ENCODE measurements at places on chromosomes 2 and 18.

- DNase-seq: no peak
Measured at GRCh38 chr18:26480897-26481795, 67.2 kb downstream of the KCTD1 start.

- no peak for DNase-seq
Measured at GRCh38 chr18:23405636-23406035, 47.5 kb upstream of the RIOK3 start.

- no peak for DNase-seq
Measured at GRCh38 chr2:77008853-77009252, 513.3 kb downstream of the LRRTM4 start.

GRCh38 chr2:111071600-111072171, 49.0 kb upstream of the BCL2L11 start:
- DNase-seq: no peak

- no peak for DNase-seq
Measured at GRCh38 chr18:12048827-12049175, 44.8 kb upstream of the ANKRD62 start.

DNA sequence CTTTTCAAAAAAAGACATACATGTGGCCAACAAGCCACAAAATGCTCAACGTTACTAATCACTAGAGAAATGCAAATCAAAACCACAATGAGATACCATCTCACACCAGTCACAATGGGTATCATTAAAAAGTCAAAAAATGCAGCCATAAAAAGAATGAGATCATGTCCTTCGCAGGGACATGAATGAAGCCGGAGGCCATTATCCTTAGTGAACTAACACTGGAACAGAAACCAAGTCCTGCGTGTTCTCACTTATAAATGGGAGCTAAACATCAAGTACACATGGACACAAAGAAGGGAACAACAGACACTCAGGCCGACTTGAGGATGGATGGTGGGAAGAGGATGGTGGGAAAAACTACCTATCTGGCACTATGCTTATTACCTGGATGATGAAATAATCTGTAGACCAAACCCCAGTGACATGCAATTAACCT, 17.8 kb upstream of the ATL2 start:
- no peak for DNase-seq

DNA sequence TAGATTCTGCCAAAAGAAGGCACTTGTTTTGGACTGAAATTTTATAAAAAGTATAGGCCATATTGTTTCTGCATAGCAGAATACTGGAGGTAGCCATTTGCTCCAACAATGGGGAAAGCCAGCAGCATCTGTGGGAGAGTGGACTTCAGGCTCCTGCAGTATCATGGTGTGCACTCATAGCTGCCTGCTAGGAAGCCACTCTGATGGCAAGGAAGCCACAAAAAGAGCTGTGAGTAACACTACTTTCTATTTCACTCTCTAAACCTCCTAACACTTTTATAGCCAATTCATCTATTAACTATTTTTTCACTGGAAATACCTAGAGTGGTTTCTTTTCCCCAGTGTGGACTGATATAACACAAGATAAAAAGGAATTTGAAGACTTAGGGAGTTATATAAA, 144.4 kb upstream of the KCNJ3 start:
- no peak for DNase-seq

GRCh38 chr2:65856928-65857327, 424.5 kb upstream of the SPRED2 start:
- no peak for DNase-seq

GRCh38 chr18:31104444-31104843, 2.2 kb upstream of the DSC2 start:
- no peak for DNase-seq

DNA sequence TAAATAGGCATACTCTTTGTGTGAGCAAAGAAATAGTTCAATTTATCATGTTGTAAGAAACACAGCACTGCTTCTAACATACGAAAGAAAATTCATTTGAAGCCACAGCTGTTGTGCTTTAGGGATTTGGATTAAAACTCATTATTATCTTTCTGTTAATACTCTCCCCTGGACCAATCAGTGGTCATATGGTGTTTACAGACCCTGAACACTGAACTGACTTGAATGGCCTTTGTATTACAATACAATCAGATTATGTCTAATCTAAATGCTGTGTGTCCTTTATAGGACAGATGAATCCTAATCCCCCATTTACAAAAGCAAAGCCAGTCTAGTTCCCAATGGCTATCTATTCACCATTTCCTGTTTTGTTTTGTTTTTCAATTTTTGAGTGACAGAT, 36.5 kb downstream of the ZNF385B start:
- DNase-seq: no peak

DNA sequence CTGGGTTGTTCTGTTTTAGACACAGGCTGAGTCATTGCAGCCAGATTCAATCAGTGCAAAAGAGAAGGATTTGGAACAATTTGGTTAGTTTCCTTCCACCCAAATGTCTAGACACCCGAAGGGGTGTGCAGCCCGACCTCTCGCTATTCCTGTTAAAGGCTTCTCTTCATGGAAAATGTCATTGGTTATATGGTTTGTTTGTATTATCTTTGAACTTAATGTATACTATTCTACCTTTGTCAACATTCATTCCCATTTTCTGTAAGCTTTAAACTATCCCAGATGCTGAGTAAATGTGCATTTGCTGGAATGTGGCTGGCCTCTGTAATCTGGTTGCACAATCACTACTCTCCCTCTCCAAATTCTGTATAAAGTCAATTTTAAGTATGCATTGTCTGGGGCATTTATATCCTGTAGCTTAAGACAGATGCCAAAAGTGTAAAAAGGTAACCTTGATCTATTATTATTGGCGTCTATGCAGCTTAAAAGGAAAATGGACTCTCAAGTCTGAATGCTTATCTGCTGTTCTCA, 80.4 kb upstream of the RND3 start:
- no peak for DNase-seq

- no peak for DNase-seq
Measured at GRCh38 chr2:27461118-27461517, 18.9 kb downstream of the KRTCAP3 start.

DNA sequence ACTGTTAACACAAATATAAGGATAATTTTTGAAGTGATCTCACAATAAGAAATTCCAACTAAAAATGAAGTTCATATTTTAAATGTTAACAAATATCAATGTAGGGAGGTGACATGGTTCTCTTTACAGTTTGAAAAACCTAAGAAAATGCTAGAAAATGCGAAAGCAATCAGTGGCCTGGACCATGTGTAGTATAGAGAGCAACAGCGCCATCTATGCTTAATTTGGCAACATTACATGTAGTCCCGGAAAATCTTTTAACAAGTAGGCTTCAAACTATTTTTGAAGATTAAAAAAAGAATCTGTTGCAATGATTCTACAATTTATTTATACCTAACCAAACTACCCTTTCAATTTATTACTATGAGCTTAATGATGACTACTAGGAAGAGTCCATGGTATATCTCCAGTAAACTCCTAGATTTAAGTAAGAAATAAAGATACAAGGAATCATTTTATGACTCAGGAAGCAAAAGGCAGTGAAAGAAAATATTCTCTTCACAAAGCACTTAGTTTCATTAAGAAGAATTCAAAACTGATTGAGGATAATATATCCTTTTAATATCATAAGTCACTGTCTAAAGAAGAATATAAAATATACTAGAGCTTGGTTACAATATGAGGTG, 33.3 kb downstream of the NDUFA10 start:
- no peak for DNase-seq

DNA sequence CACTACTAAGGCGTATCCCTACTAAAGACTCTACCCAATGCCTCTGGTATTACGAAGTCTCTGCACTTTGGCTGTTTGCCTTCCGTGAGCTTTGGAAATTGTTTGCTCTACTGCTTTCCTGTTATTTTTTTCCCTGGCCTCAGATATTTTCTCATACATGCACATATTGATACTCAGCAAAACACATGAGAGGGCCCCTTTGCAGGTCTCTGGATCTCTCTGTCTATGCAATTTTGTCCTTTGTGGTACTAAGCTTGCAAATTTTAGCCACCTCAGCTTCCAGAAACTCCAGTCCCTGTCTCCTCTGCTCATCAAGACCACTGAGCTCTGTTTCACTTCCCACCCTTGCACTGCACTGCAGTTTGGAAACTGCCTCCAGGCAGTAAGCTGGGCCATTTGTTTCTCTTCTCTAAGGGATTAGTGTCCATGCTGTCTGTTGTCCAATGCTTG, 46.6 kb downstream of the TAF1B start:
- no peak for DNase-seq

DNA sequence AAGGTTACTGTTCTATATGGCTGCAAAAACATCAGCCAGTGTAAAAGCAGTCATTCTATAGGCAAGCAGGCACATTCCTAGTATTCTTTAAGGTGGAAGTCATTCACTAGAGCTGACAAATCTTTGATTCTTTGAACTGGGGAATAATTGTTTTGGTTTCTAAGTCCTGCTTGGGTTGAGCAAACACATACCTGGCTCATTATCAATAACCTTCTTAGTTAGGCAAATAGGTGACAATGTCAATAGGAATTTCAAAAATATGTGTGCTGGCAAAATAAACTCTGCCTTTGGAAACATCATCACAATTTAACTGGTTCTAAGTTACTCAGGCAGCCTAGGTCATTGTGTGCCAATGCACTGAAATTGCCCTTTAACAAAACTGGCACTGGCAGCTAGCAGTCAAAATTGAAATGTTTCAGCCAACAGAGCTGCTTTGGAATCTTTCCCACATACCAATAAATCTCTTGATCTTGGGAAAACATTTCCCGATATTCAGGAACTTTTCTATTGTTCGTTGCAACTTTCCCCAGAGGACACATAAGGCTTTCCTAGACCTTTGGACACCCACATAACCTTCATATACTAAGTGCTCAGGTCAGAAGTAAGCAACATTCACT, 402.0 kb upstream of the MMADHC start:
- DNase-seq: no peak

DNA sequence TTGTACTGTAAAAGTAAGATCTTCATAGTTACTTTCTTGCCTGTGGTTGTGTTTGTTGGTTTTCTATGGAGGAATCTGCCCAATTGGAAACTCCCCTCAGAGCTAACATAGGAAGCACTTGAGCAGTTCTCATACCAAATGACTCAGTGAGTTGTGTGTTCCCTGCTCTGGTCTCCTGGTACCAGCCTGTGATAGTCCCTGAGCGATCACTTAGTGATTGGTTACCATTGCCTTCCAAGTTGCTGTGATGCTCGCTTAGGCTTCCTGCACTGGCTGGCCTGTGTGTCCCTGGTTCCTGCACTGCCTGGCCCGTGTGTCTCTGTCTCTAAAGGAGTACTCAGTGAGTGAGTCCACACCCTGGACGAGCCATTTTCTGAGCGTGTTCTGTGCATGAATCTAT, 133.0 kb downstream of the MAP4K4 start:
- DNase-seq: no peak

DNA sequence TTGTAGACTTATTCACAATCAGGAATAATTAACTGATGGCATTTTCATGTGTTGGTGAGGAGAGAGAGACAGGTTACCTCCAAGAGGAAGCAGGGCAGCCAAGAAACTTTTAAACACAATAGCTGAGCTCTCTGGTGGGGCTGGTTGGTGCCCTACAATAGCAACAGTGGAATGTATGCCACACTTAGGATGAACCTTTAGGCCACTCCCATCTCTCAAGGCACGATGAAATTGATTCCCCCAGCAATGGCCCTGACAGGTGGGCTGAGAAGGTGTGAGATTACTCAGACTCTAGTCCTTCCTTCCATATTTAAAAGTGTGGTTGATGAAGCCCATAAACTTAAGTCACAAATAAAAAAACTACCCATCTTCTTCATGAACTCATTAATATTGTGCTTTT, 219.4 kb upstream of the CYRIA start:
- DNase-seq: no peak

- DNase-seq: no peak
Measured at GRCh38 chr2:217220228-217221013, 360.6 kb upstream of the TNP1 start.

DNA sequence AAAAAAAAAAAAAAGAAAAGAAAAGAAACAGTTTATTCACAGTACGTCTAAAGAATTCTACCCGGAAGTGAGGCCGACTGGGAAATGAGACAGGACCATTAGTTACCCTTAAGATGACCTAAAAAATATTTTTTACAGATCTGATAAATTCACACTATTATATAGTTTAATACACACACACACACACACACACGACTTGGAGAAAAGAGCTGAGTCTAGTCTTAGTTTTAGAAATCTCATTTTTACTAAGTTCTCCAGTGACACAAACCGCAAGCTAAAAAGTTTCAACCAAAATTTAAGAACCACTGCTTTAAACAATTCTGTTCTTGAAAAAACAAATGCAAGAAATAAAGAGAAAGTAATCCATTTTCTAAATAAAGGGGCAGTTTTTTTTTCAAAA, 27.1 kb downstream of the ST3GAL5 start:
- DNase-seq: no peak

DNA sequence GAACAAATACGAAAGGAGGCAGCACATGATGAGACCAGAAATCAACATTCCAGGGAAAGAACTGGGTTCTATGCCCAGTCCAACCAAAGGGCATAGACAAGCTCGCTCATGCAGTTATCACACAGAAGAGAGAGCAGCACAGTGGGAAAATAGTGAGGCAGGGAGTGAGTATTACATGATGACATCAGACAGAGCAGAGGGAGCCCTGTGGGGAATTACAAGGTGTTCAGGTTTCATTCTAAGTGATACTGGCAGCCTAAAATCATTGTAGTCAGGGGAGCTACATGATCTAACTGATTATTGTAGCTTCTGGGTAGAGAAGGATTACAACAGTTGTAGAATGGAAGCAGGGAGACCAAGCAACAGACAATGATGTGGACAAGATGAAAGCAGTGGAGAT, 658.5 kb downstream of the ARHGAP15 start:
- no peak for DNase-seq

- no peak for DNase-seq
Measured at GRCh38 chr2:38146907-38147307, 71.0 kb upstream of the CYP1B1 start.

GRCh38 chr2:228841877-228842276, 429.2 kb downstream of the PID1 start:
- DNase-seq: no peak

- no peak for DNase-seq
Measured at GRCh38 chr2:3403587-3404334, 24.3 kb downstream of the TRAPPC12 start.

DNA sequence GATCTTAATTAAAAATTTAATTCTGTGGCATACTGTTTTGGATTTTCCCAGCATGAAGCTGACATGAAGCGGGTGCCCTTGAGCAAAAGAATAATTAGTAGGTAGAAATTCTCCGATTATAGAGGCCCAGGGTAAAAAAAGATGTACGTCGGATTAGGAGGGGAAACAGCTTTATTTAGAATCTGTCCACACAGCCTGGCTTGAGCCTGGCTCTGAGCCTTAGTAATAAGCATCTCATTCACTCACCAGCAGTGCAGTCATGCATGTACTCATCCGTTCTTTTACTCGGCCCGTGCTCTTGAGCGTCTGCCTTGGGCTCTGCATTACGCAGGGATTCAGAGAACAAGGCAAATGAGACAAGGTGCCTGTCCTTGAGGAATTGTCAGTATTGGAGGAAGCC, 219.3 kb downstream of the AGAP1 start:
- no peak for DNase-seq

DNA sequence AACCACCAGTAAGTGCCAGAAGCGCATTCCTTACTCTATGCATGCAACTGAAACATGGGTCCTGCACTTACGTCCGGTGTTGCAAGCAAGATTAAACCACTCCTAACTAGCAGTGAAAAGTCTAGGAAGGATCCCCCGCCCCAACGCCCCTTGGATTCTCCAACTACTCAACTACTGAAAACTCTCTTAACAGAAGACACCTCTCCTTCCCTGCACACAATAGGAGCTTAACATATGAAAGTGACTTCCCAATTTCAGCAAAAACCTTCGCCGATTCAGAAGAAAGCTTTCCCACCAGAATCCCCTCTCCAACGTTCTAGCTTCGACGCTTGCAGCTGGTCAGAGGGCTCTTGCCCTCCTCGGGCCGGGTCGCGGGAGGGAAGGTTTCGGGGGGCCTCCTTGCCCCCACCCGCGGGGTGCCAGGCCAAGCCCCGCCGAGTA, 578 bp downstream of the IWS1 start:
- DNase-seq: no peak

Data from activated CD8-positive, alpha-beta memory T cell treated with anti-CD3 and anti-CD28 coated beads for 1 hour (primary cell).